Gastrocnemius medialis (tissue), 4 donors: ENCODE measurements at places on chromosomes 5 and 9. TPM values are rescaled to one million over a fixed set of nuclear protein-coding genes. Genes with fewer than 3 reads are reported as not detected.
A peak's percentile ranks its signal among the peaks of the same experiment; 100 is the strongest.

OBP2B gene
- total RNA-seq: not detected

BAAT gene
- total RNA-seq: 1.3 TPM

FOXD4 gene
- not detected for total RNA-seq

HTR4 gene
- total RNA-seq: 0.51 TPM

DNA sequence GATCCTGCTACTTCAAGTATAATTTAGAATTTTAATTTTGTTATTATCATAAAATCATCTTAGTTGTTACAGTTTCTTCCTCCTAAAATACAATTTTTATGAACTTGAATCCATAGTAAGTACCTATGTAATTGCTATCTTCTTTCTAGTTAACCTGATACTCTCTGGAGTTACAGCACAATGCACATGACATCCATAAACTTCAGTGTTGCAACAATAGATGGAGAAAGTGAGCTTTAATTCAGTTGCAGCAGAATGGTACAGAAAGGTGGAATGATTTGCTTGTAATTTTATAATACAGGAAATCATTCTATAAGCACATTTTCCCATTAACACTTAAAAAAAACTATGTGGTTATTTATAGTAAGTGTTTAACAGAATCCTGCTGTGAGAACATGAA lies 372.0 kb downstream of the CDH9 start:
- H3K4me3 ChIP-seq: no peak overlapping the region
- H3K4me1 ChIP-seq: no peaks in the 10 kb centered on the region
- no peak for DNase-seq
- H3K27ac ChIP-seq: no peak overlapping the region

DNA sequence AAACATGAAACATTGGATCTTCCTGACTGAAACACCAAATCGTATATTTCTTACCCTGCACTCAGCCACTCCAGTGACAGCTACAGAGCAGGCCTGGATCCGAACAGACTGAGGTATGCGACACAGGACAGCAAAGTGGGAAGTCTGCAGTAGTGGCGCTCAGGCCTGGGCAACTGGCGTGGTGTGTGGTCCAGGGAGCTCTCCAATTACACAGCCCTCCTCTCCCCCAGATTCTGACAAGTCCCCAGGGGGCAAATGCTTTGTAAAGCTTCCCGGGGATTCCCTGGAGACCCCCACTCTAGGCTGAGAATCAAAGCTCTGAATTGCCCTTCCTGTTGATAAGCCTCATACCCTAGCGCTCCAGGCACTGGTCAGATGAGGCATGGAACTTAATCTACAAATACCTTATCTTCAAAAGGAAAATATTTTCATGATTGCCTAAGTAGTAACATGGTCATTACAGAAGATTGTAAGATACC lies 104.8 kb upstream of the ERCC6L2 start:
- no peak overlapping the region for H3K27ac ChIP-seq
- H3K4me1 ChIP-seq: peaks cover 3% of the 10 kb centered on the region

GRCh38 chr9:131732636-131733289 lies 7.1 kb downstream of the RAPGEF1 start:
- H3K4me3 ChIP-seq: no peak overlapping the region
- H3K36me3 ChIP-seq: no peaks in the 10 kb centered on the region
- peak overlapping the region; percentile 88 for H3K27ac ChIP-seq

GRCh38 chr5:41768692-41769091 lies 101.5 kb downstream of the OXCT1 start:
- H3K27ac ChIP-seq: no peak overlapping the region
- no peaks in the 10 kb centered on the region for H3K36me3 ChIP-seq
- DNase-seq: no peak
- H3K4me1 ChIP-seq: no peaks in the 10 kb centered on the region

GRCh38 chr5:170171811-170172210 lies 61.0 kb upstream of the C5orf58 start:
- no peak overlapping the region for H3K27ac ChIP-seq
- no peak for DNase-seq
- no peaks in the 10 kb centered on the region for H3K4me1 ChIP-seq
- H3K27me3 ChIP-seq: no peaks in the 10 kb centered on the region
- no peaks in the 10 kb centered on the region for H3K36me3 ChIP-seq

GRCh38 chr5:136207631-136208030 lies 14.7 kb upstream of the SMIM32 start:
- H3K4me1 ChIP-seq: no peaks in the 10 kb centered on the region
- H3K27me3 ChIP-seq: no peaks in the 10 kb centered on the region
- no peak overlapping the region for H3K27ac ChIP-seq
- no peaks in the 10 kb centered on the region for H3K36me3 ChIP-seq
- no peak for DNase-seq
- H3K4me3 ChIP-seq: no peak overlapping the region

DNA sequence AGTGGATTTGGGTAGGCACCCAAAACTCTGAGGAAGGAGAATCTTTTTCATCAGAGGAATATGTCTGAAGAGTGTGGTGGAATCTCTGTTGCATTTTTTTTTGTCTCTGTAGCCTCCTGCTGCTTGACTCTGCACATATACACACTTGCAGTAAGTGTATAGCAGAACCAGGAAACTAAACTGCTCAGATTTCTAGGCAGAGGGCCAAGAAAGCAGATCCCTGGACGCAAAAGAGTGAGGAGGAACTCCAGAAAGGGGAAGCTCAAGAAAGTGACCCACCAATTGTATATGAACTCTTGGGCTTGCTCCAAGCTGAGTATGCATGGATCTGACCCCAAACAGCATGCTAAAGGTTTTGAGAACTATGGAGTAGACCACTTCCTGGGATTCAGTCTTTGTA lies 181.8 kb downstream of the GADD45G start:
- DNase-seq: peak; percentile 26
- H3K27me3 ChIP-seq: no peaks in the 10 kb centered on the region
- no peak overlapping the region for H3K27ac ChIP-seq
- no peak overlapping the region for H3K4me3 ChIP-seq

DNA sequence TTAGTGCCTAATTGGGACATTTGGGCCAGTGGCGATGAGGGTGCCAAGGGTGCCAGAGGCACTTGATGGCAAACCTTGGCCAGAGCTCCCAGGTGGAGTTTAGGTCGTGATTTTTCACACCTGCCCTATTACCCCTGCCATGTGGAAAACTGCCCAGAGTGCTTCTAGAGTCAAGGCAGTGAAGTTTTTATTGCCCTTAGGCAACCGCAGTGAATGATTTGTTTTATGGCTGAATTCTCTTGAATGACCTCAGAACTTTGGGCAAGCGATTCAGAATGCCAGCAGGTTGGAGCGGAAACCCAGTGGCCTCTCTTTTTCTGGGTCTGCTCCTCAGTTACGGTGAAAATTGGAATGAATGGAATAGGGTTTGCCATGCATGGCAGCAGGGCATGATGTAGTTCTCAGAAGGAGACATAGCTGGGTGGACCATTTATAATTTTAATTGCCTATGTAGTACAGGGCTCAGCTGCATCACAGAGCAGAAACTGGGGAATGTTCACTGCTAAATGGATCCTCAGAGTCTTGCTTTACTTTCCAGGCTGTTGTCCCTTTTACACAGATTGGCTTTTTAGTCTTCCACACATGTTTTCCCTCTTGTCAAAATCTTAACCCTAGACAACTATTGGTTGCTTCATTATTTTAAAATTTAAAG lies 820.0 kb upstream of the SEMA6A start:
- H3K4me3 ChIP-seq: no peak overlapping the region
- DNase-seq: no peak
- H3K27ac ChIP-seq: no peak overlapping the region
- H3K36me3 ChIP-seq: no peaks in the 10 kb centered on the region

DNA sequence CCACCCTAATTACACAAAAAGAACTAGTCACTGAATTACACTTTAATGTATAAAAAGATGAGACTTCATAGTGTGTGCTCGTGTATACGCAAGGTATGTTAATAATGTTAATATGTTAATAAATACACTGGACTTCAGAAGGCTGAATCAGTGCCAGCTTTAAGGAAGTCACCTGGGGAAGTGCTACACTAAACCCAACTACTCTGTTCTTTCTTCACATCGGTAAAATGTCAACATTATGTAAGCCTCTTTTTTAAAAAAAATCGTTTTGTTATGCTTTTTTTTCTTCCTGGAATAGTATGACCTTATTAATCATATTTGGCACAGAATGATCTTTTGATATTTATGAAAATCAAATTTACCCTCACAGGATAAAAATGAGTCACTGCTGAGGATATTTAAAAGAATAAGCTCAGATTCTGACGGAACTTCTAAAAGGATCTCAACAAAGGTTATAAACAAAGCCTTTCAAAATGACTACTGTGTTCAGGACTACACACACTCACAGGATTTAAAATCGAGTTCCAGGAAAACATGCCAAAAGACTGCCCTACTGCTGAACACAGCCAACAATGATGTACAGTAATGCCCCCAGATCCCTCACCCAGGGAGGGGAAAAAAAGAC lies 75.9 kb downstream of the AUH start:
- DNase-seq: no peak
- no peaks in the 10 kb centered on the region for H3K27me3 ChIP-seq
- peaks cover 1% of the 10 kb centered on the region for H3K36me3 ChIP-seq
- no peak overlapping the region for H3K4me3 ChIP-seq

- H3K4me3 ChIP-seq: no peak overlapping the region
- H3K27ac ChIP-seq: no peak overlapping the region
- no peak for DNase-seq
- H3K4me1 ChIP-seq: no peaks in the 10 kb centered on the region
- no peaks in the 10 kb centered on the region for H3K27me3 ChIP-seq
- H3K36me3 ChIP-seq: no peaks in the 10 kb centered on the region
Measured at GRCh38 chr9:84301851-84302250, 38.7 kb downstream of the SLC28A3 start.

DNA sequence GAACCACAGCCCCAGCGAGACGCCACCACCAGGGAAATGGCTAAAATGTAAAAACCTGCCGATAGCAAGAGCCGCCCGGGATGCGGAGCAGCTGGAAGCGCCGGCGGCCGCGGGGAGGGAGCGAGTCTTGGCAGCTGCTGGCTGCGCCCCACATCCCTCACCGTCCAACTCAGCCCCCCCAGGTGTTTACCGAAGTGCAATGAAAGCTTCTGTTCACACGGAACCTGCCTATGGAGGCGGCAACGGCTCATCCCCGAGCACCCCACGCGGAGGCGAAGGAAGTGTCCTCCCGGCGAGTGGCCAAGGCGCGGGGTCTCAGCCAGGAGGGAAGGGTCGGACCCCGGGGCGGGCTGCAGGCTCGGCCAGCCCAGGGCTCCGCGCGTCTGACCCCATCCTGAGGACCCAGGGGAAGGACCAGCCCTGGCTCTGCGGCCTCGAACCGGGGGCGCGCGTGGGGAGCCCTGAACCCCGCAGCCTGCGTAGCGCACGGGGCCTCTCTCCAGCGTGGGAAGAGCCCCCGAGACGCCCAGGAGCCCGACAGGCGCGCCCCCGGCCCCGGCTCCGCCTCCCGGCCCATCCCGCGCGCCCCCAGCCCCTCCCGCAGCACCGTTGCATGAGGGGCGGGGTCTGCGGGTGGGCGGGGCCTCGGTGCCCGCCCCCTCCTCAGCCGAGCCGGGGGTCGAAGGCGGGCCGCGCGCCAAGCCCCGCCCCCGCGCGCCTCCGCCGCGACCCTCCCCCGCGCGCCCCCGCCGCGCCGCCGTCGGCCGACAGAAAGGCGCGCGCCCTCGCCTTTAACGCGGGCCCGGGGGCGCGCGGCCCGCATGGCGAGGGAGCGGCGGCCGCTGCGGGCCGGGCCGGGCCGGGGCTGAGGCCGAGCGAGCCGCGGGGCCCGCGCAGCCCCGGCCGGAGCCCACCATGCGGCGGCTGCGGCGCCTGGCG lies at the start of gene DIPK1B:
Gene DIPK1B (plus strand): TSS at position 822 of the 939 bp plus-strand sequence. CDS start 94 bp downstream, at position 916.
- DNase-seq: no peak
- peaks cover 36% of the 10 kb centered on the region for H3K27me3 ChIP-seq
- peak within 1 kb of the TSS; percentile 51 for H3K4me3 ChIP-seq
- no peaks in the 10 kb centered on the region for H3K36me3 ChIP-seq
- peaks cover 10% of the 10 kb centered on the region for H3K4me1 ChIP-seq

DNA sequence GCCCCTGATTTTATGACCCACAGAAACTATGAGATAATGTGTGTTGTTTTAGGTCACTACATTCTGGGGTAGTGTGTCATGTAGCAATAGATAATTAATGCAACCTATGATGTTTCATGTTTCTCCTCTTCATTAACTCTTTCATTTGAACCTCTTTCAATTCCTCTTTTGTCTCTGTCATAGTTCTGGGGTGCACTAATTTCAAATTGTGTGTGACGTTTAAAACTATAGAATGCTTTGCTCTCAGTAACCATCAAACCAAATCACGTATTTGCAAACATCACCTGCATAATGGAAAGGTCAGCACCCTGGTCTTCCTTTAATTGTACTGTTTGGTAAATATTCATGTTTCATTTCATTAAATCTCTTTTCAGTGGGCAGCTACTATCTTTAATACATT lies 621.6 kb downstream of the TLR4 start:
- no peaks in the 10 kb centered on the region for H3K36me3 ChIP-seq
- H3K27me3 ChIP-seq: no peaks in the 10 kb centered on the region
- H3K4me1 ChIP-seq: no peaks in the 10 kb centered on the region
- no peak for DNase-seq
- H3K27ac ChIP-seq: no peak overlapping the region

GRCh38 chr9:71602652-71603051 lies 165.7 kb downstream of the CEMIP2 start:
- H3K27me3 ChIP-seq: no peaks in the 10 kb centered on the region
- H3K36me3 ChIP-seq: no peaks in the 10 kb centered on the region
- no peak overlapping the region for H3K4me3 ChIP-seq
- H3K27ac ChIP-seq: no peak overlapping the region

DNA sequence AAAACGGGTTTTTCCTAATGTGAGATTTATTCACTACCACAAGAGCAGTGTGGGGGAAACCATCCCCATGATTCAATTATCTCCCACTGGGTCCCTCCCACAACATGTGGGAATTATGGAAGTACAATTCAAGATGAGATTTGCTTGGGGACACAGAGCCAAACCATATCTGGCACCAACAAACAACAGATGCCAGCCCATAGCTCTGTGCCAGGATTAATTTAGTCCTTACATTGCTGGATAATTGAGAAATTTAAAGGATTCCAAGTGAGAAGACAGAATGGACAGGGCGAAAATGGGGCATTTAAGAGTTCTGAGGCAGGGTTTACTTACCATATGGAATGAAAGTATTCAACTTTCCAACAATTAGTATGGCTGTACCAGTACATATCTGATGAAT lies 30.8 kb upstream of the DNAH5 start:
- H3K27me3 ChIP-seq: peaks cover 7% of the 10 kb centered on the region
- H3K4me1 ChIP-seq: no peaks in the 10 kb centered on the region
- no peak overlapping the region for H3K27ac ChIP-seq
- H3K36me3 ChIP-seq: no peaks in the 10 kb centered on the region
